ENCODE measurements at places on chromosomes 3 and 15.

DNA sequence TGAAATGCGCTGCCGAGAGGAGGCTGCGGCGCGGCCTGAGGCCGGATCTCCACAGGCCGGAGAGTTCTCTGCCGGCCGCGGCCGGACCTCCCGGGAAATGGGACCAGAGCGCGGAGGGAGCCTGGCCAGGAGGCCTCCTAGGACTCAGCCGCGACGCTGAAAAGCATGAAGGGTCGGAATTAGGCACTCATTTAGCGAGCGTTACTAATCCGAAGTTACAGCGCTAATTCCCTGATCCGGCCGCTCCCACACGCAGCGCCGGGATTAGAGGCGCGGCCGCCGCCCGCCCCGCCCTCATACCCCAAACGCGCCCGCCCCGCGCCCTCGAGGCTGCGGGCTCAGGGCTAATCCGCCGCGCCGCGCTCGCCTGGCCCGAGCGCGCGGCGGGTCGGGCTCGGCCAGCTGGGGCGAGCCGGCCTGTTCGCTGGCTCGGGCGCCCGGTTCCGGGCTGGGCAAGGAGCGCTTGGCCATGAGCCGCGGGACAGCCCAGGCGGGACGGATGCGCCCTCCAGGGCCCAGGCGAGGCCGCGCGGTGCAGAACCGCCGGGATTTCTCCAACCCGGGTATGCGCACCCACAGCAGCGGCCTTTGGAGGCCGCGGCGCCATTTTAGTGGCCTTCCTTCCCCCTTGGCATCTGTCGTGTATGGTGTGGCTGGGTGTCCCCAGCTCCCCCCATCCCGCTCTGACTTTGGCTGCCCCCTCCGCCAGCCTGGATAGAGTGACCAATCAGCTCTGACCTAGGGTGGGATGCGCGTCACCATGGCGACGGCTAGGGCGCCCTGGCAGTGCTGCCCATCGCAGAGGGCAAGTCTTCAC is 36.8 kb upstream of the POLG start:
- no peak for DNase-seq

DNA sequence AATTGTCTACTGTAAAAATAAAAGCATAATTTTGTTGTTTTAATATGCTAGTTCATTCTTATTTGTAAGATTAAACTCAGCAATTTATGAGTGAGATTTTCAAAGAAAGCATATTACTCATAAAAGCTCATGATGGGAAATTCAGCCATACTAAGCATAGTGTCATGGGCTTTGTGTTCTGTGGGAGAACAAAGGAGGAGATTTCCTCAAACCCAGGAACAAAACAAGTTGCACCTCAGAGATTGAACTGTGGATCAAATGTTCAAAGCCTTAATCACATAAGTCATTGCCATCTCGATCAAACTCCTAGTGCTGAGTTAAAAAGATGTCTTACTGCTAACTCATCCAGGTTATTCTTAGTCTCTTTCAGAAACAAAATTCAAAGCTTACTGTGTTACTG is 85.6 kb upstream of the PDZRN3 start:
- no peak for DNase-seq

DNA sequence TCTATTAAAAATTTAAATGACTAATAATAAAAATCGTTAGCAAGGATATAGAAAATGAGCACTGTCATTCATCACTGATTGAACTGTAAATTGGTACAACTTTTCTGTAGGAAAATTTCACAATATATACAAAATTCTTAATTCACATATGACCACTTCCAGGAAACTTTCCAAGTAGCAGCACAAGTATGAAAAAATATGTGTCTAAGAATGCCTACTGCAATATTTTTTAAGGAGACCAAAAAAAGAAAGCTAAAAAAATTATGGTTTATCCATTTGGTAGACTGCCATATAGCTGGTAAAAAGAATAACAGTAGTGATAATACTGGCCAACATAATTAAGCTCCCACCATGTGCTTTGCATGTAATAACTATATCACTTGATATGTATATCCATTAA is 59.2 kb downstream of the KLHL6 start:
- no peak for DNase-seq

DNA sequence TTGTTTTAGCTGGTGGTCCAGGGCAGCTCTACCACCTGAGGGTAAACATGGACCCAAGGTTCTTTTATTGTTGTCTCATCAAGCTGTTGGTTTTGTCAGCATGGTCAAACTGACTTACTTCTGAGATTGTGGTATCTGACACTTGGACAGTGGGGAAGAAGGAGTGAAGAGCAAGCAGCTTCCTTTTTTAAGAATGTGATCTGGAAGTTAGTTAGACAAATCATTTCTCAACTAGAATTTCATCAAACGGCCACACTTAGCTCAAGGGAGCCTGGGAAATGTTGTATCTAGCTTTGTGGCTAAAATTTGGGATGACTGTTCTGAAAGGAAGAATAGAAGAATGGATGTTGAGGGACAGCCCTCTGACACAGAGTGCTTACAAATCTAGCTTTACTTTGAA is 215.2 kb downstream of the ZNF621 start:
- DNase-seq: no peak

- no peak for DNase-seq
Observed at GRCh38 chr3:139770577-139770976, 92.8 kb upstream of the NMNAT3 start.

DNA sequence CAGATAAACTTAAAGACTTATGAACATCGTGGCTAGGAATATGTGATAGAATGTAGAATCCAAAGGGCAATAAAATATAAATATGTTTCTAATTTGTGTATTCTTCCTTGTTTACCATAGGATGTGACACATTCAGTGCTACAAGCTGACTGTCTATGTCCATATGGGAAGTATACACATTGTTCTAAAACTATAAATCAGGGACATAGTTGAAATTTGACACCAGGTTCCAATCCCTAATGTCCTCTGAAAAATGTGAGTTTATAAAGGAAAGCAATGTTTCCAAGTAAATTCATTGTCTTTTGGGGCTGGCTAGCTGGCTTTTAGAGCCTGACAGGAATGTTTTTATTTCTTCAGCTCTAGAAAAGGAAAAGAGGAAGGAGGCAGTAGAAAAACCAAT is 273.6 kb downstream of the CNTN4 start:
- DNase-seq: no peak

DNA sequence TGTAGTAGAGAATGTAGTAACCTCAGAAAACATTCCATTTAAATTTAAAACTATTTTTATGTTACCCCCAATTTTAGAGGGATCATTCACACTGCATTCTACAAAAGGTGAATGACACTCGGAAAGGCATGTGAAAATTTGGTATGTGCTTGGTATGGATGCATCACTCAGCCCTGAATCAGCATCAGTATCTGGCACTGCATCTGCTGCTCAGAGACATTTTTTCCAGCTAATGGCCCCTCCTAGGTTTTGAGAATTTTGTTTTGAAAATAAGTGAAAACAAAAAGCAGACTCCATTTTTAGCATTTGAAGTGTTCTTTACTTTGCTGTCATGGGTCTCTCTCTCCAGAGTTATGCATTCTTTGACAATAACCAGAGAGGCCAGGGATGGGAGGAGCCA is 15.6 kb upstream of the WWTR1 start:
- no peak for DNase-seq

DNA sequence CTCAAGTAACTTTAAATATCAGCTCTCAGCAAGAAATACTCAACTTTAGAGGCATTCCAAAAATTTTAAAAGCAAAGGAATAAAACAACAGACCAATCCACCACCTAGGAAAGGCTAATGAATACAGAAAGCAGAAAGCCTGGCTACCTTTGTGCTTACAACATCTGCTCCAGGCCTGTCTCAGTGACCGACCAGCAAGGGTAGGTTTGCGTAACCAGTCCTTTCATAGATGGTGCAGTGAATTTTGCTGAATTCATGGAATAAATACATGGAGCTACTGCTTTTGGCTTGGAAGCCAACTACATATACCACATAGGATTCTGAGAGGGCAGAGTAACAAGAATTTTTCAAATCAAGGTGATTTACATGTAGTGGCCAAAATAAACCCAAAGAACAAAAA is 27.2 kb downstream of the ETV5 start:
- DNase-seq: no peak

DNA sequence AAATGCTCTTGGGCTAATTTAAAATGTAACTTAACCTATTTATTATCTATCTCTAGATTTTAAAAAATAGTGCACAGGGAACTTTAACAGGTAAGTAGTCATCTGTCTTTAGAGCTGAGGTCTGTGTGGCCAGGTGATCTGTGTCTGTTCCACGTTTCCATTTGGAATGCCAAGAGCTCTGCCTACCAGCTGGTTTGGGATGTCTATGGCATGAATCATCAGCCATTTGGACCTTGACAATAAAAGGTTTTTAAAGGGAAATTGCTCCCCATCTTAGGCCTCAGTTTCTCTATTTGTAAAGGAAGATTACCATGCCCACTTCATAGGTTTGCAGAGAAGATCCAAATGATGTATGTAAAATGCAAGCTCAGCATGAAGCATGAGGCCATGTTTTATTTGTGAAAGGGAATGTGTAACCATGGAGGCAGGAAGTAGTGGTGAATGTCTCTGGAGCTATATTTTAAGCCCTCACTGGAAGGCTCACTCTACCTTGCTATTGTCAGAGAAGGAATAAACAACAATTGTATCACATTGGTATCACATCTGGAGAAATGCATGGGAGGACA is 548.1 kb upstream of the LMCD1 start:
- no peak for DNase-seq

DNA sequence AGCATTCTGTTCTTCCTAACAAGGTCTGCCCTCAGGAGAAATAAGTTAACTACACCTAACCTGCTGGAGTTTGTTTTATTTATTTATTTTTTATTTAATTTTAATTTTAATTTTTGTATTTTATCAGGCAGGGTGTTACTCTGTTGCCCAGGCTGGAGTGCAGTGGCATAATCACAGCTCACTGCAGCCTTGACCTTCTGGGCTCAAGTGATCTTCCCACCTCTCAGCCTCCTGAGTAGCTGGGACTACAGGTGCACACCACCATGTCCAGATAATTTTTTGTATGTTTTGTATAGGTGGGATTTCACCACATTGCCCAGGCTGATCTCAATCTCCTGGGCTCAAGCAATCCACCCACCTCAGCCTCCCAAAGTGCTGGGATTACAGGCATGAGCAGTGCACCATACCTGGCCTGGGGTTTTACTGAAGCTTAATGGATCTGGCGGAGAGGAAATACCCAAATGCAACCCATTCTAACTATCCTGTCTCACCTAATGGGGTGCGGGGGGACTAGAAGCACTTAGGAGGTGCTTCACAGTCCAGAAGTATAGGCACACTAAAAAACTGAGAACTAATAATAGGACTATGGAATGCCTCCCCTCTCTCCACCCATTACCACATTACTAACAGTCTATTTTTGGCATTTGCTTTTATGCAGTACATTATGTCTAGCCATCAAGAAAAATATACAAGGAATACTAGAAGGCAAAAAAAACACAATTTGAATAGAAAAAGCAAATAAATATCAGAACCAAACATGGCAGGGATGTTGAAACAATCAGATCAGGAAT is 61.4 kb downstream of the TTBK2 start:
- no peak for DNase-seq

DNA sequence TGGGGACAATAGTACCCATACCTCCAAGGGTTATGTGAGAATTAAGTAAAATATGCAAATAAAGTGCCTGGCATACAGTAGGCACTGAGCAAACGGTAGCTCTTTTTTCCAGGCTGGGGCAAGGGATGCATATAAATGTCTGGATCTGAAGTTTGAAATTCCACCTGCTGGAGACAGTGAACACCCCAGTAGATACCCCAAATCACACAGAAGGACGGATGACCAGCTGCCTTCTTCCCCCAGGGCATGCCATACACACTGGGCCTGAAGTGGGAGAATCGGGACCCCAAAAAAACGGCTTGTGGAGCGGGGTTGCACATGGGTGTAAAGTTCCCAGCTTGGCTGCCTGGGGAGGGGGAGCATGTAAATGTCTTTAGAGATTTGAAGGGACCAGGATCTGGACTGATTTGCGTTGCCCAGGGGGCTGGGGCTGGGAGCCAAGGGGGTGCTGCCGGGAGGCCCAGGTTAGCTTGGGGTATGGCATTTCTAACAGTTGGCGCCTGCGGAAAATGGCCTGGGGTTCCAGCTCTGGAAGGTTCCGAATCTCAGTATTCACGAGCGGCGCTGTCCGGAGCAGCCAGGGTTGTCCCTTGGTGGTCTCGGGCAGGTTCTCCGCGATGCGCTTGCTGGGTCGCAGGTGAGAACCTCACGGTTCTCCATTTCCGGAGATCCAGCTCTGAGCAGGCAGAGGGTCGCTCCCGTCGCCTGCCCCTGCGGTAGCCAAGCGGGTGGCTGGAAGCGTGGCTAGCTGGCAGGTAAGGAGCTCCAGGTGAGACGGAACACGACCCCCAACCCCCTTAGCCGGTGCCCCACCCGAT is 42.6 kb upstream of the POLG start:
- DNase-seq: no peak

GRCh38 chr3:14538451-14539088 is 1.6 kb downstream of the GRIP2 start:
- DNase-seq: no peak

DNA sequence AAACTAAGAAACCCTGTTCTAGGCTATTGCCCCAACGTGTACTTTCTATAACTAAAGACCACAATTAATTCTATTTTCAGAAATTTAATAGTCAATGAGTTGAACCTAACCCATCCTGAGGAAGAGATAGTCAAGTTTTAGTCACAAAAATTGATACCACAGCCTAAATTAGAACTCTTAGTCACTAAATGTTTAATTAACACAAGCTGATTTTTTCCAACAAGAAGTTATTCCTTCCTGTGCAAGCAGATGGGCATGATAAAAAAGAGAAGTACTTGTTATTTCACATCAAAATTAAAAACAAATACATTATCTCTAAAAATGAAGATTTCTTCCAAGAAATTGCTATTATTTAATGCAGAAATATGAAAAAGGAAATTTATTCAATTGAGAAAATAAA is 38.4 kb upstream of the TERB2 start:
- DNase-seq: no peak

DNA sequence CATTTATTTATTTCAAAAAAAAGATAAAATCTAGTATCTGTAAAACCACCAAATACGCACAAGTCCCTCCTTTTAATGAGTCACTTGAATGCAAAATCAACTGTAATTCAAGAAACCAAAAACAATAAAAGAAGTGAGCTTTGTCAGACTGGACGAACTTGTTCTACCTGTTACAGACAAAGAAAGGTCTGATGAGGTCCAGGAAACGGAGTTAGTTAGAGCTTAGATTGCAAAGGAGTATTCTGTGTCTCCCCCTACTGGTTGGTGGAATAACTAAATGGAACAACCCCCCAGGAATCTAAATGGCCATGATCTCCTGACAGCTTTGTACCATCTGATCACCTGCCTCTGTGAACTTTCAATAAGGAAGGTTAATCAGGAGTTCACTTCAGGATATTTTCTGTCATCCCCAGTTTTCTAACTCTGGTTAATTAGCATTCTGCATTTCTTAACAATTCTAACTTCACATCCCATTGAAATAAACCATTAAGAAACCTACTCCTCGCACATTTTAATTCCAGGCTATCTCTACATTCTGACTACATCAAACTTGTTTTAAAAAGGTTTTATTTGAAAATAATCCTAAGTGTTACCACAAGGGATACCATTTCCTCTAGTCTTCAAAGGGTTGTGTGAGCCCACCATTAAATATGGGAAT is 333.0 kb upstream of the SATB1 start:
- no peak for DNase-seq

DNA sequence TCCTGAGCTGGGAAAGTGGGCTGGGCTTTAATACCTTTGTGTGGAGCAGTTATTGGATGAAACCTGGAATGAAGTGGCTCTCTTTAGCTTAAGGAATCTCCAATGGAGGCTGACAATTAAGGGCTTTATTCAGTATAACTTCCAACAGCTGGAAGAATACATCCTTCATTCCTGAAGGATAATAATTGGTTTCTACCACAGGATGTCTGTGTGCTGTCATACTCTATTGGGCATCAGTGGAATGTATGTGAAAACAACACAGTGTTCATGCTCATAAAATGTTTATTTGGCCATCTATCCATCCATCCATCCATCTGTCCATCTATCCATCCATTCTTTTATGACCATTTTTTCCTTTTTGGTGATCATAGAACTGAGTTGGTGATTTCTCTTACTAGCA is 220.7 kb upstream of the GAP43 start:
- peak; percentile 2 for DNase-seq

Measured in GM04503 (cell line).